ENCODE measurements at places on chromosomes 4 and X. TPM values are rescaled to one million over a fixed set of nuclear protein-coding genes. Genes with fewer than 3 reads are reported as not detected.
A peak's percentile ranks its signal among the peaks of the same experiment; 100 is the strongest.

MAOA gene
- 158 TPM for total RNA-seq

TACR3 gene
- total RNA-seq: not detected

F8A3 gene
- 16.4 TPM for total RNA-seq

DUSP9 gene
- 0.60 TPM for total RNA-seq

DNA sequence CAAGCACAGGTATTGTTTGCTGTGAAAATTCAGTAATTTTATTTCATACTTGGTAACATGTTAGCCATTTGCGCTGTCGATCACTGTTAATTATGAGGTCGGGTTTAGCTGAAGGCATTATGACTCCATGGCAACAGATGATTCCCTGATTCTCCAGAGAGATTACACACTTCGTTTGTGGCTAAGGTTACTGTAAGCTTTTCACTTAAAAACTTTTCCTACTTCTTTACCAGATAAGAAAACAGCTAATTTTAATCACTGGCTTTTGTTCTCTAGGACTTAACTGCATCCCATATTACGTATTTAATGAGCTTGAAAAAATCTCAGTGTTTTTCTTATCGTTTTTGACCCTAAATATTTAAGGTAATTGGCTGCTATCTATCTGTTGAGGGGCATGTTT lies 2.1 kb downstream of the GSTCD start:
- DNase-seq: no peak

DNA sequence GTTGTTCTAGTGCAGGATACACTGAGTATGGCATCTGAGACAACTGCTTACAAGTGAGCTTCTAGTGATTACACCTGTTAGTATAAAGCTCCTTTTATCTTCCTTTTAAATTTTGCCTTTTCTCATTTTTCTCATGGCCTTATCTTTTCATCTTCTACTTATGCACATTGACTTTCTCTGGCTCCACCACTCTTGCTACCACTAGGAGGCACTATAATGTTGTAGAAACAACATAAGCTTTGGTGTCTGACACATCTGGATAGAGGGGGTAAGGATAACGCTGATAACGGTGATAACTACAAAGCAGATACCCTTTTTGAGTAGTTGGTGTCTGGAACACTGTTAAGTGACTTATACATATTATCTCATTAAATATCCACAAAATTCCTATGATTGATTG lies 187.4 kb upstream of the TEX13C start:
- no peak for DNase-seq

RHOH gene
- total RNA-seq: 0.70 TPM

ADGRG4 gene
- total RNA-seq: 0.13 TPM

DNA sequence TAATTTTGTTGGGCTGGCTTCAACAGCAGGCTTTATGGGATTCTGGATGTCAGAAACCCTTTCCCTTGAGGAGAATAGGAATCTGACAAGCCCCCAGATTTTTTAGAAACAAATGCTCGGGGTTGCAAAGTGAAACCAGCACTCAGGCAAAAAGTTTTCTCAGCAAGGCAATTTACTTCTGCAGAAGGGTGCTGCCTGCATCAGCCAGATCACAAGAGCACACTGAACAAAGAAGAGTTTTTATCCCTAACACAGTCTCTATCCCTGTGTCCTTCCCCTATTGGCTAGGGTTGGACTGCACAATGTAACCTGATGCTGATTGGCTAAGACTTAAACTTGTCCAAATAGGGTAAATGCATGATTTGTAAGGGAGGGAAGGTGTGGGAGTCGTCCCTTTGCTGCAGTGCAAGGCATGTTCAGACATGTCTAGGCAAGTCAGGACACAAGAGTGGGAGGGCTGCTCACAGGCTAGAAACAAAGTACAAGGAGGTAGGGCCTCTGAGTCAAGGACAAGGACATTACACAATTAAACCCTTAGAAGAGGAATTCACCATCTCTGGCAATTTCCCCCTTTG lies 175.8 kb downstream of the CCNG2 start:
- no peak for DNase-seq

DNA sequence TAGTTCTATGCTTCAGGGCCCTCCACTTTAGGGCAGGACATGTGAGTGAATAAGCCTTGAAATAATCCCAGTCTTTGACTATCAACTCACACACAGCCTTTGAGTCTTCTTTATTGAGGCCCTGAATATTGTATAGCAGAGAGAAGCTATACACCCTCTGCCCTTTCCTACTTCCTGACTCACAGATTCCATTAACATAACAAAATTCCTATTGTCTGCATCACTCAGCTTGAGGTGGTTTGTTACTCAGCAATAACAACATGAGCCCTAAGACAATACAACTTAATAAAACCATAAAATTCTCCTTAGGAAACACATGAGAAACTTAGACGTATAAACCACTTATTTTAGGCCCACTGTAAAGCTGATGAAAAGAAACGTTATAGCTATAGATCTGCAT lies 680.3 kb upstream of the DIAPH2 start:
- no peak for DNase-seq

GNRHR gene
- not detected for total RNA-seq

GRCh38 chr4:185713272-185713671 lies 98.7 kb downstream of the SORBS2 start:
- DNase-seq: no peak

DNA sequence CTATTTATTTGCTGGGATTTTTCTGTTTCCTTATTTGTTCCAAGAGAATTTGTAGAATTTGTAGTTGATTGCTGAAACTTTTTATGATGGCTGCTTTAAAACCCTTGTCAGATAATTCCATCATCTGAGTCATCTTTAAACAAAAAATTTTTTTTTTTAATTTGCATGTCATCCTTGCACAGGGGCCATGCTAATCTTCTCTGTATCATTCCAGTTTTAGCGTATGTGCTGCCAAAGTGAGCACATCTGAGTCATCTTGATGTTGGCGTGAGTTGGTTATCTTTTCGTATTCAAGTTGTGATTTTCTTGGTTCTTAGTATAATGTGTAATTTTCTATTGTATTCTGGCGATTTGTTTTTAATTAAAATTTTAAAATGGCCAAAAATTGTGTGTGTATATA lies 18.7 kb upstream of the ZNF157 start:
- DNase-seq: no peak

- no peak for DNase-seq
Observed at GRCh38 chrX:154412468-154412867, 1.1 kb downstream of the TAFAZZIN start.

DNA sequence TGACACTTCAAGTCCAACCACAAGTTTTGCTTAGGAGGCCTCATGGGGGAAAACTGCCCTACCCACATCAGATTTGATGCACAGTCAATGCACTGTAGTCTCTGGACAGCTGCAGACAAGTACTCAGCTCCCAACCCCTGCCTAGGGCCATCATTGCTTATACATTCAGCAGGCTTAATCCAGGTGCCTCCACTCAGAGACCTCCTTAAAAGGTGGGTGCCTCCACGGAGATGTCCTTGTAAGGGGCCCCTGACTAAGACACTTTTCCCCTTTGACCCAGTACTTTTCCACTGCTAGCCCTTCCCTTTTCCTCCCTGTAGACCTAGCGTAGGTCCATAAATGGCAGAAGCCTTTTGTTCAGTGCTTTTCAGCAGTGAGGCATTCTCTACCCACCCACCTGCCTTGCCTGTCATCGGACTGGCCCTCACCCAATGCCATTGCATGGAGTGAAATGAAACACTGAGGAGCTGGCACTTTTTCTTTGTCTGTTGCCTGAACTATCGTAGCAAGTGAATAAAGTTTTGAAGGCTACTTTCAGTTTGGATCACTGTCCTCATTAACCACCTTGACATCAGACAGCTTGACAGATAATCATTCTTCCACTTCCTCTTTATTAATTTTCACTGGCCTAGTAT lies 23.8 kb upstream of the PLK4 start:
- DNase-seq: no peak

PHEX gene
- not detected for total RNA-seq

FSTL5 gene
- total RNA-seq: 0.68 TPM

DNA sequence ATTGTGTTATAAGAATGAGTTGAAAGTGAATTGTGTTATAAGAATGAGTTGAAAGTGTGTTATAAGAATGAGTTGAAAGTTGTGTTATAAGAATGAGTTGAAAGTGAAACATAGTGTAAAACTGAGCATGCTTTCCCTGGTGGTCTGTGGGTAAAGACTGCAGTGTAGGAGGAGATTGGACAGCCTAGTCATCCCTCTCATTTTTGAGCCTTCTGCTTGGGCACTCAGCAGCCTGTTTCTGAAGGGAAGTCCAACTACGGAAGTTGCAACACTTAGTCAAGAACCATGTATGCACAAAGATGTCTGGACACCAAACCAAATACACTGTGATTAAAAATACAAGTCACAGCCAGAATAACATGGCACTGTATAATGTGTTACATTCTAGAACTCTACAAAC lies 72.6 kb downstream of the ANK2 start:
- no peak for DNase-seq

CLNK gene
- not detected for total RNA-seq

MSN gene
- 88.7 TPM for total RNA-seq

DNA sequence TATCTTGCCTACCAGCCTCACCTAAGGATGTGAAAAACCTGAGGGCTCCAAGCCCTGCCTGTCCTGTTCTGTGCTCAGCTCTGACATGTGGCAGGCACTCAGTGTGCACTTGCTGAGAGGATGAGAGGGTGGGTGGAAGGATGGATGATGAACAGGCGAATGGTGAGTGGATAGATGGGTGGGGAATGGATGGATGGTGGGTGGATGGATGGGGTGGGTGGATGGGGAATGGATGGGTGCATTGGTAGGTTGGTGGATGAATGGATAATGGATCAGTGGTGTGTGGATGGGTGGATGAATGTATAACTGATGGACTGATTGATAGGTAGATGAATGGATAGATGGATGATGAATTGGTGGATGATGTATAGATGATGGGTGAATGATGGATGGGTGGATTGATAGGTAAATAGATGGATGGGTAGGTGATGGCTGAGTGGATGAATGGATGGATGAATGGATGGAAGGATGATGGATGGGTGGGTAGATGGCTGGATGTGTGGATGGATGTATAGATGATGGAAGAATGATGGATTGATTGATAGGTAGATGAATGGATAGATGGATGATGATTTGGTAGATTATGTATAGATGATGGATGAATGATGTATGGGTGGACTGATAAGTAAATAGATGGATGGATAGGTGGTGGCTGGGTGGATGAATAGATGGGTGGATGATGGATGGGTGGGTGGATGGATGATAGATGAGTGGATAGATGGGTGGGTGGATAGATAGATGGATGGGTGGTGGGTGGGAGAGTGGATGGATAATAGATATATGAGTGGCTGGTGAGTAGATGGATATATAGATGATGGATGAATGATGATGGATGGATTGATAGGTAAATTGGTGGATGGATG lies 69.3 kb upstream of the NKX1-1 start:
- DNase-seq: peak; percentile 21

MFAP3L gene
- total RNA-seq: 58.3 TPM

RNF212 gene
- 0.25 TPM for total RNA-seq

IL1RAPL2 gene
- 0.48 TPM for total RNA-seq

- DNase-seq: no peak
Observed at GRCh38 chr4:99729186-99729585, 71.6 kb upstream of the C4orf54 start.

C4orf36 gene
- not detected for total RNA-seq

GRCh38 chrX:714131-714530 lies 83.5 kb downstream of the SHOX start:
- no peak for DNase-seq

DNA sequence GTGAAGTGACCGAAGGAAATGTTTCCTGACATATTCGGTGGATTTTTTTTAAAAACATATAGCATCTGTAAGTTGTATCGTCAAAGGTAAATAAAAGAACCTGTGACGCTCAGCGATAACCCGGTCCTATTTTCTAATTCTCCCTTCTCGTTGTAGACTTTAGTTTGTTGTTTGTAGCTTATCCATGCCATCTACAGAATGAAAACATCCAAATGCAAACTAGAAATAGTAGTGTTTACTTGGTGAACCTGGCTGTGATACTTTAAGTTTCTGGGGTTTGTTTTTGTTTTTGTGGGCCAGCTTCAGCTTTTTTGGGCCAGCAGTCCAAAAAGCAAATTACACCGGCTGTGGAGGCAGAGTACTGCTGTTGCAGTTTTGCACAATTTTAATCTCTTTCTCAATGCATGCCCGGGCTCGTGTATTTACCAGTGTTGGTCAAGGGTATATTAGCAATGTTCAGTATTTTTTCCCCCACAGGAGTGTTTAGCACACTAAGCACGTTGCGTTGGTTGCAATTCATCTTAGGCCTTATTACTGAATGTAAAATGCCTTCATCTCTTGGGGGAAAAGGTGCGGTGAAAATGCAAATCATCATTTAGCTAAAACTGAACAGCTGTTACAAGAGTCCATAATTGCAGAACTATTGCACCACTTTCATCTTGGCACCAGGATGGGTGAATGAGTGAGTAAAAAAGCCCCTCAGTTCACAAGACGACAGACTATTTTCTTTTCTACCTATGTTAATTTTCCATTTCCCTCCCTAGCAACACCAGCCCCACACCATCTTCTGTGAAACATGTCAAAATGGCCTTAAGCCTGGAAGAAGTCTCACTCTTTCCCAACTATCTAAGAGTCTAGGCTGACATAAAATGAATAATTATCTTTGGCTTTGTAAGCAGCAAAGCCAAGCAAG lies 1.7 kb upstream of the CNOT6L start:
- peak; percentile 59 for DNase-seq

CDKL5 gene
- total RNA-seq: 1.7 TPM

GPRIN3 gene
- 0.40 TPM for total RNA-seq

DNA sequence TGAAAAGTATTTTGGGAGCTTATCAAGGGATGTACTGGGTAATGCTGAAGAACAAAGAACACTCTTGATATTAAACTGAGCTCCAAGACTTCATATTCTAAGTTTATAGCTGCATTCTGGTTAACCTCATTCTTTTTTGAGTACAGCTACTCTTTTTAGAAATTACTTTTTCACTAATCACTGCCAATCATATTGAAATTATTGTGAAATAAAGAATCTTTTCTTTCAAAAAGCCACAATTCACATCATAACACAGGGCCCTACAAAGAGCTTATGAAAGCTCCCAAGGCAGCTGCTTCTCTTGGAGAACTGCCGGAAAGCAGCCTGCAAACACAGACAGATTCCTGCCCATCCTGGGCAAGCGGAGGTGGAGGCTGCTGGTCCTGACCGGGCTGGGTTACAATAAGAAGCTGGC lies 121.4 kb downstream of the RNF150 start:
- DNase-seq: no peak

CORIN gene
- total RNA-seq: 0.20 TPM

- no peak for DNase-seq
Observed at GRCh38 chrX:71954458-71954857, 43.8 kb downstream of the NHSL2 start.

GRCh38 chr4:169205075-169205743 lies 65.5 kb downstream of the SH3RF1 start:
- no peak for DNase-seq

SATL1 gene
- total RNA-seq: not detected

DNA sequence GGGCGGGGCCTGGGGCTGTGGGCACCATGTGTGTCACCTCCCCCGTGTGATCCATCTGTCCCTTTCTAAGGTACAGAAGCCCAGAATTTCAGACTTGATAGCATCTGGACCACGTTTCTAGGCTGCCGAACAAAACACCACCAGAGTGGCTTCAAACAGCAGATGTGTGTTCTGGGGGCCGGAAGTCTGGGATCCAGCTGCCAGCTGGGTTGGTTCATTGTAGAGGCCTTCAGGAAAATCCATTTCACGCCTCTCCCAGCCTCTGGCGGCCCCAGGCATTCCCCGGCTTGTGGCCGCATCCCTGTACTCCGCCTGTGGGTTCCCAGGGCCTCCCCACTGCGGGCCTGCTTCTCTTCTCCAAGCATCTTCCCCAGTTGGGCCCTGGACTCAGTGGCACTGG lies 39.6 kb upstream of the GPR78 start:
- DNase-seq: no peak

- DNase-seq: no peak
Observed at GRCh38 chr4:189304167-189304566, 636.5 kb upstream of the FRG1 start.
